ENCODE measurements at places on chromosomes 6 and 20.
A peak's percentile ranks its signal among the peaks of the same experiment; 100 is the strongest.

GRCh38 chr20:561437-562231 lies 18.0 kb upstream of the CSNK2A1 start:
- DNase-seq: no peak

DNA sequence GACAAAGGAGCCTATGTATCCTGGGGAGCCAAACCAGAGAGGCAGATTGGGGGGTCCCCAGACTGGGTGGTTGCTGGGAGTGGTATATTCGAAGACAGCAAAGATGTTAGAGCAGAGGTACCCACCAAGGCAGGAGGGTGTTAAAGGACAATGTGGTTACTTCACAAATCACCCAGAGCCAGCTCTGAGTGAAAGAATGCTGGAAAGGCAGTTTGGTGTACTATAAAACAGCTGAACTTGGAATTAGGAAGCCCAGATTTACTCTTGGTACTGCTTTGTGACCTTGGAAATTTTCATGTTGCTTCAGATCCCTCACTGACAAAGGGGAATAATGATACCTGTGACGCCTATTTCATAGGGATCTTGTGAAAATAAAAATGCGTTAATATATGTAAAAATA lies 121.6 kb downstream of the CD164 start:
- DNase-seq: no peak

- no peak for DNase-seq
These were observed at the start of gene GPSM3 for GRCh38 chr6:32192608-32193039. TSS of gene GPSM3 (minus strand) at chr6:32192643. CDS start at chr6:32192513, 130 bp downstream.

DNA sequence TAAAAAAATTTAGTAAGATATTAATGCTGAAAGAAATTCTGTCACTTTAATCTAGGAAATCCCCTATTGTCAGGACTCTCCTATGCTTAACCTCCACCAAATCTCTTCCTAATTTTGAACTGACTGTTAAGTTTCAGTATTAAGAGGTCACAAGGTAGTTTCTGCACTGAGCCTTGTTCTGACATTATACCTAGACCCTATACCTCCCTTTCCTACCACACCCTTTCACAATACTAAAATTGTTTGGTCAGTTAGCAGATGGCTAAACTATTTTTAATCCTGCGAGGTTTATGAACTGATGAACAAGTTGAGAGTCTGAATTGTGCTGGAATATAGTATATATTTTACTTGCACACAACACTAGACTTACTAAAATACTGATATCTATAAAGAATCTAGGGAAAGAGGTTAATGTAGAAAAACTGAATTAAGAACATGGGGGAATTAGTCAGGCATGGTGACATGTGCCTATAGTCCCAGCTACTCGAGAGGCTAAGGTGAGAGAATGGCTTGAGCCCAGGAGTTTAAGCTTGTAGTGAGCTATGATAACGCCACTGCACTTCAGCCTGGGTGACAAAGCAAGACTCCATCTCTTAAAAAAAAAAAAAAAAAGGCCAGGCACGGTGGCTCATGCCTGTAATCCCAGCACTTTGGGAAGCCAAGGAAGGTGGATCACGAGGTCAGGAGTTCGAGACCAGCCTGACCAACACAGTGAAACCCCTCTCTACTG lies 51.5 kb downstream of the HBS1L start:
- no peak for DNase-seq

- DNase-seq: no peak
These were observed 568 bp downstream of the CCDC170 start for GRCh38 chr6:151494235-151494935.

DNA sequence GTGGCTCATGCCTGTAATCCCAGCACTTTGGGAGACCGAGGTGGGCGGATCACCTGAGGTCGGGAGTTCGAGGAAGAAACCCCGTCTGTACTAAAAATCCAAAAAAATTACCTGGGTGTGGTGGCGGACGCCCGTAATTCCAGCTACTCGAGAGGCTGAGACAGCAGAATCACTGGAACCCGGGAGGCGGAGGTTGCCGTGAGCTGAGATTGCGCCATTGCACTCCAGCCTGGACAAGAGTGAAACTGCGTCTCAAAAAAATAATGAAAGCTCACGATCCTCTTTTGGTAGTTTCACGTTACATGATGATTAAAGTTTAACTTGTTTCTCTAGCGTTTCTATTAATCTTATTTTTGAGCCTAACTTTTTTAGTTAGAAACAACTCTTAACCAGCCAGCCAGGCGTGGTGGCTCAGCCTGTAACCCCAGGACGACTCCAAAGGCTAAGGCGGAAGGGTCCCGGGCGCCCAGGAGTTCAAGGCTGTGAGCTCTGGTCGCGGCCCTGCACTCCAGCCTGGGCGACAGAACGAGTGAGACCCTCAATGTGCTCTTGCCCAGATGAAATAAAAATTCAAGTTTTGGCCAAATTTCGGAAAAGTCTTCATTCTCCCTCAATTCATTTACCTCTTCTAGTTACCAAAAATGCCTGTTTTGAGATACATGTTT lies 1.2 kb upstream of the WRNIP1 start:
- DNase-seq: no peak

GRCh38 chr6:34571388-34571787 lies 15.3 kb upstream of the SPDEF start:
- DNase-seq: no peak

GRCh38 chr20:56957737-56958553 lies 308.5 kb downstream of the BMP7 start:
- no peak for DNase-seq

- DNase-seq: peak; percentile 37
These were observed 4.1 kb upstream of the ZKSCAN8 start for GRCh38 chr6:28137505-28137981.

DNA sequence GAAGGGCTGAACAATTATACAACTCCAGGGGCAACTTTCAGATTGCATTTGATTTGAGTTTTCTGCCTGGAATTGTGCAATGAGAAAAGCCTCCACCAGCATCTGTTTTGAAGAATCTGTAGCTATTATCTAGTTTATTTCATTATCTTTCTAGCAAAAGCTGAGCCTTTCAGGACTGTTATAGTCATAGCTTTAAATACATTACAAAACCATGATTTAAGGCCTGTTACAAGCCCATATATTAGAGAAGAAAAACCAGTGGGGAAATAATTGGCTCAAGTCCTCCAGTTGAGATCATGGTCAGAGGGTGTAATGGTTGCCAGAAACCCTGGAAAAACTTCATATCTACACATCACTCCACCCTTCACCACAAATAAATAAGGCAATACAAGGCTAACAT lies 676.2 kb downstream of the HDGFL1 start:
- DNase-seq: no peak

DNA sequence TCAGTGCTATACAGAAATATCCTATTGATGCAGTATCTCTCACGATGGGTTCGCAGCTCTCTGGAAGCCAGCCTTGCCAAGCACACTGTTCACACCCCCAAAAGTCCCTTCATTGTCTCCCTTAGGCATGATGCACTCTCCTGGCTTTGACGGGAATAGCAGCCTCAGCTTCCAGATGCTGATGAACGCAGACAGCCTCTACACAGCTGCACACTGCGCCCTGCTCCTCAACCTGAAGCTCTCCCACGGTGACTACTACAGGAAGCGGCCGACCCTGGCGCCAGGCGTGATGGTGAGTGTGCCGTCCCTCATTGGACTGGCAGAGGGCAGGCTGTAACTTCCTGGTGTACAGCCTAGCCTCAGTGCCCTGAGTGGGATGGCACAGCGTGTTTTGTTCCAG lies 60.0 kb upstream of the PBOV1 start:
- no peak for DNase-seq

DNA sequence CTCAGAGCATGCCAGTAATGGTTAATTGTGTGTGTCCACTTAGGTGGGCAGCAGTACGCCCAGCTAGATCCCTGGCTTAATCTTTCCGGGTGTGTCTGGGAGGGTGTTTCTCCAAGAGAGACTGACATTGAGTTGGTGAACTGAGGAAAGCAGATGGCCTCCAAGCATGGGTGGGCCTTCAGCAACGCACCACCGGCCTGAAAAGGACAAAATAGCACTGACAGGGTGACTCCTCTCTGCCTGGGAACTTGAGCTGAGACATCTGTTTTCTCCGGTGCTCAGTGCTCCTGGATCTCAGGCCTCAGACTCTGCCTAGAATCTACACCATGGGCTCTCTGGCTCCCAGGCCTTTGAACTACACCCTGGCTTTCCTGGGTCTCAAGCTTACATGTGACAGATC lies 43.2 kb downstream of the C6orf118 start:
- no peak for DNase-seq

DNA sequence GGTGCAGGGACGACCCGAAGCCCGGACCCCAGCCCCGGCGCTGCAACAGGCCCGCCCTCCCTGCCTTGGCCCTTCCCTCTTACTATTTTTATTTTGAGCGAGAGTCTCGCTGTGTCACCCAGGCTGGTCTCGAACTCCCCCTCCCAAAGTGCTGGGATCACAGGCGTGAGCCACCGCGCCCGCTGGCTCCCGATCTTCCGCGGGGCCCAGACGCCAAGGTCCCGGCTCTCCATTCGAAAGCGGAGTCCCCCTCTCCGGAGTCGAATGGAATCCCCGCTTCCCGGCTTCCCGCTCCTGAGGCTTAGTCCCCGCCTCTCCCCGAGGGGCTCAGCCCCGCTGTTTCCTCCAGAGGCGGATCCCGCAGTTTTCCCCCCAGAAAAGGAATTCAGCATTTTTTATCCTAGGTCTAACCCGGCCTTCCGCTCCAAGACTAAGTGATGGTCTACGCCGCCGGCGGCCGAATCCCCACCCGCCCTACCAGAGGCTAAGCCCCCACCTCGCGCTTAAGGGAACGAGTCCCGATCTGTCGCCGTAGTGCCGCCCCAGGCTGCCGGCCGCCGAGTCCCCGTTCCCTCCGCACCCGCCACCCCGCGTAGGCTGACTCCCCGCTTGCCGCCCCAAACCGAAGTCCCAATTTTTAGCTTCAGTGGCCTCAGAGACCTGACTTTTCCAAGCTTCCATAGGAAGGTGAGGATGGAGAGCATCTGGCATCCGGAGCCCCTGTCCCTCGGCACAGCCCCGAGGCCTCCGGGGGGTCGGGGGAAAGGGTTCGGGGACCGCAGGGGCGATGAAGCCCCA lies 11.5 kb upstream of the TMC2 start:
- no peak for DNase-seq

GRCh38 chr20:31330893-31331292 lies 22.5 kb upstream of the DEFB116 start:
- DNase-seq: no peak

- no peak for DNase-seq
These were observed 545.4 kb upstream of the JAG1 start for GRCh38 chr20:11219192-11219591.

DNA sequence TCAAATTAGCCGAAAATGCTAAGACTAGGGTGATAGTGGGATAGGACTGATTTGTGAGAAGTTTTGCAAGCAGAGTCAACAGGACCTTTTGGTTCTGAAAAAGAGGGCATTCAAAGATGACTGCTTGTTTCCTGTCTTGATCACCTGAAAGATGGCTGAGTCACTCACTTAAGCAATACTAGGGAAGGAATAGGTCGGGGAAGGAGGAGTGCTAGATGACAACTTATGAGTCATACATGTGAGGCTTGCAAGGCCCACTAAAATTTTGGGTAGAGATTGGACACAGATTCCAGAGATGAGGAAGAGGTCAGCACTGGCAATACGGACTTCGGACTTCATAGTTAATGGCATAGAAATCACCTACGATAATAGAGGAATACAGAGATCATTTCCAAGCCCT lies 89.2 kb downstream of the FAM83B start:
- DNase-seq: no peak

GRCh38 chr6:1929931-1930330 lies 315.5 kb downstream of the GMDS start:
- no peak for DNase-seq

GRCh38 chr6:46273911-46274310 lies 103.1 kb upstream of the ENPP5 start:
- no peak for DNase-seq

DNA sequence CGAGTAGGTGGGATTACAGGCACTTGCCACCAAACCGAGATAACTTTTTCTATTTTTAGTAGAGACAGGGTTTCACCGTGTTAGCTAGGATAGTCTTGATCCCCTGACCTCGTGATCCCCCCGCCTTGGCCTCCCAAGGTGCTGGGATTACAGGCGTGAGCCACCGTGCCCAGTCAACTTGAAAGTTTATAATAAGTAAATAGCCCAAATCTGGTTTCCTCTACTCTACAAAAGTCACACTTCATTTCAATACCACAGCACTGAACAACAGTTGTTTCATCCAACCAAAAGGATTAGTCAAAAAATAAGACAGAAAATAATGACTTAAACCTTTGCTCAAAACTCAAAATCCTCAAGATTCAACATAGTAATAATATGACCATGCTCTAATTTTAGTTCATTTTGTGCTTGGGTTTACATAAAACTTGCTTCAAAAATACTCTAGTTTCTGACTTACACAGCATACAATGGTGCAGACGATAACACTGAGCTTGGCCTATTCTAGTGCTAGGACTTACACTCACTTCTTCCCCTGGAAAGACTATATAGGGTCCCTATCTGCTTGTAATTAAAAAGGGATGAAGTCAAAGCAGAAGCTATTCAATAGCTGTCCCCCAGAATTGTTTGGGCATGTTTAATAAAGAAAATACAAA lies 56.7 kb downstream of the NT5E start:
- no peak for DNase-seq

GRCh38 chr6:11204005-11204399 lies 28.5 kb downstream of the NEDD9 start:
- no peak for DNase-seq

- DNase-seq: no peak
These were observed 19.4 kb upstream of the CTAGE9 start for GRCh38 chr6:131730264-131730663.

GRCh38 chr6:132062626-132063025 lies 111.5 kb upstream of the CCN2 start:
- no peak for DNase-seq

GRCh38 chr6:168050225-168050880 lies 28.7 kb downstream of the FRMD1 start:
- DNase-seq: no peak

- DNase-seq: no peak
These were observed 34.9 kb downstream of the ERGIC3 start for GRCh38 chr20:35576816-35577215.

GRCh38 chr6:36104836-36105235 lies 25.5 kb upstream of the MAPK13 start:
- DNase-seq: no peak

DNA sequence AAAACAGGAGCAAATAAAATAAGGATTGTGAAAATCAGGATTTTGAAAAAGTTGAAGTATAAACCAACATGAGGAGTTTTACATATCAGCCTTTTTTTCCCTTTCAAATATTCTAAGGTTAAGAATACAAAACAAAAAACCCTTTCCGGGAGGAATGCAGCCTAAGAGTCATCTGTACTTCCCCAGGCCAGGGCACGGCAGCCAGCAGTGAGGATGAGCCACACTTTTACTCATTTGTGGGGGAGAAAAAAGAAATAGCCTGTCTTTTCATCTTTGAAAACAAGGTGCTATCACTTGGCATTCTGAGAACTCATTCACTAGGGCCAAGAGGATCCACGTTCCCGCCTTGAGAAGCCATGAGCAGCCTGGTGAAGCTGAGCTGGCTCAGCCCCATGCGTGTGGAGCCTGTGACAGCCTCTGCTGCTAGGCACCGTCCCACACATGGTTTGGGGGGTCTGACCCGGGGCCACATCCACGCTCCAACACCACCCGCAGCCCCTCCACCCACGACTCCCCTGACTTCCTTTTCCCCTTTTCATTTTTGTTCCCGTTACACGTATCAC lies 11.2 kb downstream of the SLC22A1 start:
- no peak for DNase-seq

Measured in stimulated activated CD4-positive, alpha-beta T cell treated with anti-CD3 and anti-CD28 coated beads, Interleukin-2, amount 100 ng/mL, for 4 hours (primary cell).